Bronchial smooth muscle cell (primary cell): ENCODE measurements at places on chromosomes 6 and 20. TPM values are rescaled to one million over a fixed set of nuclear protein-coding genes. Genes with fewer than 3 reads are reported as not detected.

The RPRD1B gene
- 13.6 and 16.7 TPM in 2 replicates for total RNA-seq

The MARCKS gene
- 26.4 and 71.2 TPM in 2 replicates for total RNA-seq

The SLC22A2 gene
- total RNA-seq = not detected in 2 replicates

The AGER gene
- 0.16 and 0.17 TPM in 2 replicates for total RNA-seq

The SOX18 gene
- under 0.01 TPM in 1 of 2 replicates, not detected in the other for total RNA-seq

The BHLHE23 gene
- not detected in 2 replicates for total RNA-seq

The SRMS gene
- total RNA-seq = not detected in 2 replicates

The GATA5 gene
- total RNA-seq = not detected in 2 replicates

The BEND3 gene
- total RNA-seq = 0.47 and 1.0 TPM in 2 replicates

The GTSF1L gene
- not detected in 2 replicates for total RNA-seq

The ADAM33 gene
- 47.8 and 68.8 TPM in 2 replicates for total RNA-seq

The C6orf58 gene
- 0.17 TPM in 1 of 2 replicates, not detected in the other for total RNA-seq

The EPHA7 gene
- total RNA-seq = 0.32 TPM in 1 of 2 replicates, not detected in the other

The VEGFA gene
- total RNA-seq = 41.8 and 164 TPM in 2 replicates

The NFATC2 gene
- under 0.01 and 0.09 TPM in 2 replicates for total RNA-seq

The SIRPB1 gene
- 0.17 and 0.79 TPM in 2 replicates for total RNA-seq

The RBCK1 gene
- total RNA-seq = 52.3 and 55.4 TPM in 2 replicates
